ENCODE measurements at places on chromosomes 1 and 21.
A peak's percentile ranks its signal among the peaks of the same experiment; 100 is the strongest.

- no peak for DNase-seq
These were observed 29.1 kb downstream of the FHAD1 start for GRCh38 chr1:15275921-15276683.

DNA sequence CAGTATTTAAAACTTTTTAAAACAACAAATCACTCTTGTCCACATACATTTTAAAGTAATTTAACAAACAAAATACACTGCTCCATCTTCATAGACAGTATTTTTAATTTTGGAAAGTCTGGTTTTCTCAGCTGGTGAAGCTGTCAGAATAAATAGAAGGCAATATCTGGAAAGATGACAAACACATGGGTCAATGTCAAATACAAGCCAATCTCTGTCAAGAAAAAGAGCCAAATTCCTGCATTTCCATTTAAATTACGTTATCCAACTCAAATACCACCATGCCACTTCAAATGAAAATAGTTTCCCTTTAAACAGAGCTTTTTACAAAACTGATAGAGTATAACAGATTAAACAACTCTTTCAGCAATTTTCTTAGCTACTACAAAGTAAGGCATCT lies 176.5 kb downstream of the RERE start:
- no peak for DNase-seq

DNA sequence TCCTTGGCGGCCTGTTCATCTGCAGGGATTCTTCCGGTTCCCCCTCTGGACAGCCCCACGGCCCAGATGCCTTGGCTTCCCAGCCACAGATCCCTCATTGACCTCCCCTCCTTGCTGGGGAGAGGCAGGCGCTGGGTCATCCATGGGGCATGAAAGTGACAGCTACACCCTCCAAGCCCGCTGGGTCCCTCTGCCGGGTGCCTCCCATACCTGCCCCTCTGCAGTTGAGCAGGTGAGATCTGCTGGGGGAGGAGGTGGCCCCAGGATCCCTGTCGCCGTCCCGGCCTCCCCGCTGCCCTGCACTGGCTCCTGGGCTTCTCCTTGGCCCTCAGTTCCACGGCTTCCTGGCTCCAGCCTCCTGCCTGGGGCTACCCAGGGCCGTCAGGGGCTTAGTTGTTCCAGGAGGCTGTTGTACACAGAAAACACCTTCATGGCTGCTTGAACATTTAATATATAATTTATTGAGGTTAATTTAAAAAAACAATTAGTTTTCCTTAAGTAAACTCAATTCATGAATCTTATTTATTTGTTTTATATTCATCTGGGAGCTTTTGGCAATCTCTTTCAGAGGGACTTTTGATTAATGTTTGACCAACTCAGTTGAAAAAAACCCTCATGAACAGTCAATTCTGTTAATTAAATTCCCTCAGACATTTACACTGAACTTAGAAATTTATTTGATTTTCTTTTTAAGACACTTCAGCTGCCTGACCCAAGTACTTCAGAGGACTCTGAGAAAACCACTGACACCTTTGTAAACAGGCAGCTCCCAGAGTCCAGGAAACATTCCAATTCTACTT lies 67.6 kb upstream of the ABCG1 start:
- DNase-seq: no peak

DNA sequence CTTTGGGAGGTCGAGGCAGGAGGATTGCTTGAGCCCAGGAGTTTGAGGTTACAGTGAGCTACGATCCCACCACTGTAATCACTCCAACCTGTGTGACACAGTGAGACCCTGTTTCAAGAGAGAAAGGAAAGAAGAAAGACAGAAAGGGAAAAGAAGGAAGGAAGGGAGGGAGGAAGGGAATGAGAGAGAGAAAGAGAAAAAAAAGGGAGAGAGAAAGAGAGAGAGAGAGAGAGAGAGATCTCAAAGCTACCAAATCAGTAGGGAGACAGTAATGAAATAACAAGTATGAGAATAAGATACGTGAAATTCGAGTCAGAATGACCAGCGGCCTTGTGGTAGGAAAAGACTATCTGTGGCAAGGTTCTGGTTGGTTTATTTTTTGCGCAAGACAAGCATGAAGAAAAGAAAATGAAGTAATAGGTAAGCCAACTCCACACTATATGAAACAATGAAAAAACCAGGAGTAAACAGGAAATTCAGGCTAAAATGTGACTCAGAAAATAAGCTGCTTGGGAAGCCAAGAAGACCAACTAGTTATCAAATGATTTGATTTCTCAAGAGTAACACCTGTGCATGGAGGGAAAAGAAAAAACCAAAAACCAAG lies 8.9 kb downstream of the MTF1 start:
- no peak for DNase-seq

GRCh38 chr1:28648008-28648473 lies 359 bp upstream of the RNU11 start:
- peak; percentile 95 for DNase-seq

Measured in cerebellar nuclear complex (tissue), 1 donor.